ENCODE measurements at places on chromosomes 6 and 20.

DNA sequence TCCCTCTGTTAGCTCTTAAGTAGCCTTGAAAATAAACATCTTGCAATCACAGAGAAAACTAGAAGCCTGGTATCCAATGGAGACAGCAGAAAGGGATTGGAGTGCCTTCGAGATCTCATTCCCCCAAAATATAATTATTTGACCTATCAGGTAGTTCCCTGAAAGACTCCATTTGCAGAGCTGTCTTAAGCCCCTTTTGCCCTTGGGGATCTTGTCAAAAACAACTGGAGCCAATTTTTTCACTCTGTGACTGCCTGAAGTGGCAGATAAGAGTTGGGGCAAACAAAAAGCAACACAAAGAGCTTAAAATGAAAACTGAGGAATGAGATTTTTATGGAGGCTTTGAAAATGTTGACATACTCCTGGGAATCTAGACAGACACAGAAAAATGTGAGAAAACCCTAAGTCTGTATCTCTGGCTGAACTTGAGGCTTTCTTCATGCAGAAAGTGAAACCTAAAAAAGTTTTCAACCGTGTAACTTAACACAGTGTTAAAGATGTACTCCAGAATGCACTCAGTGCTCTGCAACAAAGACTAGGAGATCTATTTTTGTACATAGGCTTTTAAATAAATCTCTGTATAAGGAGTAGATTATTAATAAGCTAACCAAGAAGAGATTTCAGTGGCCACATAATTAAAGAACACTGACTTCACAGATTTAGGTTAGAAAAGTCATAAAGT, 971.1 kb upstream of the MAN1A1 start:
- DNase-seq: no peak

- no peak for DNase-seq
Measured at GRCh38 chr6:95249175-95249574, 328.2 kb upstream of the MANEA start.

GRCh38 chr6:7727086-7727945, 1.4 kb downstream of the BMP6 start:
- no peak for DNase-seq

DNA sequence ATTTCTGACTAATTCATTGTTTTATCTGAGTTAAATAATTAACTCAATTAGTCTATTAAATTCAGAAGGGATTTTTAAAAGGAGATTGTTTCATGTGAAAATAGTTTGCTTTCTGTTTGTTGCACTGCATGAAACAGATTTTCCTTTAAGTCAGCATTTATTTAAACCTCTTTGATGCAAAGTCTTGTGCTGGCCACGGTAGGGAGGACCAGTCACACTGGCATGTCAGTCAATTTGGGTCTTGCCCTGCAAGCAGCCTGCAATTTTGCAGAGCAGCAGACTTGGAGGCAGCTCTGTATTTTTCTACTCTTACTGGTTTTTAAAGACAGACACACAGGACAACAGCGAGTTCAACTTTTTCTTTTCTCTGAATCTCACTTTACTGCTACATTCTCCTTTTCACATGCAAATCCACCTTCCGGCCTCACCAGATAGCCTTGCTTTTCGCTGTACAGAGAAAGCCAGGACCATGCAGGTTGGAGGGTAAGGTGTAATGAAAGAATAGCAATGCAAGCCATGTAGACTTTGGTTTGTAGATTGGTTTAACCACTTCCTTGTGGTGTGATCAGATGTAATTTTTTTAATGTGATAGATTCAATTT, 689.9 kb upstream of the AGPAT4 start:
- DNase-seq: no peak

GRCh38 chr6:25010176-25010575, 74.4 kb upstream of the RIPOR2 start:
- no peak for DNase-seq

GRCh38 chr6:145055567-145055966, 679.8 kb downstream of the EPM2A start:
- no peak for DNase-seq

DNA sequence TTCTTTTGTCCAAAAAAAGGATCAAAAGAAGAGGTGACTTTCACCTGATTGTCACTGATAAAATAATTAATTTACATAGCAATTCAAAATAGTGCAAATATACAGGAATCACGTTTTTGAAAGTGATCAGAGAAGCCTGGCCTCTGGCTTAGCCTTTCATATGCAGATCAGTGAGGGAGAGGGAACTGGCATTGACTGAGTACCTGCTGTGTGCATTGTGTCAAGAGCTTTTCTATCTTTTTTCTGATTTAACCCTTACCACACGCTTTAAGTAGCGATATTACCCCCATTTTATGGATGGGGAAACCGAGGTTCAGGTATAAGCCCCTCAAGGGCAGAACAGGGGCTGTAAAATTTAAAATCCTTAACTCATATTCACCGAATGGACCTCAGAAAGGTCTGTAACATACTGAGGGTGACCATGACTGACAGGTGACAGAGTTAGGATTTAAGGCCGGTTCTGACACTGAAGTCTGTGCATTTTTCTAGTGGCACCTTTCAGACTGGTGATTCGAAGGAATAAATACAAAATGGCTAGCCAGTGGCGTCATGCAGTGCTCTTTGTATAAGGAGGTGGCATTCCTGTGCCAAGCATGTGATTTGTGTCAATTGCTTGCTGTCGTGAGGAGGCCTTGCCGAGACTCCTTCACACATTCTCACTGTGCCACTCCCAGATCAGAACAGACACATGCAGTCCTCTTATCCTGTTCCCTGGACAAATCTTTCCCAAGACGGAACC, 310.2 kb downstream of the TSHZ2 start:
- no peak for DNase-seq

DNA sequence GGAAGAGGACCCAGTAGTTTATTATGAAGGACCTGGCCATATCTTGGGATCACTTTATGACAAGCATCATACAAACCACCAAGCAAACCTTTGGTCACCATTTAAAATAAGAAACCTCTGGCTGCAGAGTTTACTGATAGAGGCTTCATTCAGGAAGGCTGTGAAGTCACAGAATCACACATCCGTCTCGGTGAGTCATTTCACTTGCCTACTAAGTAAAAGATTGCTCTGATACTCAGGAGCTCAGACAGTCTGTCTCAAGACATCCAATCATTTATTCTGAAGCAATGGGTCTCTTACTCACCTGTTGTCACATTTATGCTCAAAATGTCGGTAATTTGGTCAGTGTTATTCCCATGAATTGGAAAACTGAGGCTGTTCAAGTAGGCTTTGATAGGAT, 33.7 kb downstream of the ADGRF5 start:
- no peak for DNase-seq

DNA sequence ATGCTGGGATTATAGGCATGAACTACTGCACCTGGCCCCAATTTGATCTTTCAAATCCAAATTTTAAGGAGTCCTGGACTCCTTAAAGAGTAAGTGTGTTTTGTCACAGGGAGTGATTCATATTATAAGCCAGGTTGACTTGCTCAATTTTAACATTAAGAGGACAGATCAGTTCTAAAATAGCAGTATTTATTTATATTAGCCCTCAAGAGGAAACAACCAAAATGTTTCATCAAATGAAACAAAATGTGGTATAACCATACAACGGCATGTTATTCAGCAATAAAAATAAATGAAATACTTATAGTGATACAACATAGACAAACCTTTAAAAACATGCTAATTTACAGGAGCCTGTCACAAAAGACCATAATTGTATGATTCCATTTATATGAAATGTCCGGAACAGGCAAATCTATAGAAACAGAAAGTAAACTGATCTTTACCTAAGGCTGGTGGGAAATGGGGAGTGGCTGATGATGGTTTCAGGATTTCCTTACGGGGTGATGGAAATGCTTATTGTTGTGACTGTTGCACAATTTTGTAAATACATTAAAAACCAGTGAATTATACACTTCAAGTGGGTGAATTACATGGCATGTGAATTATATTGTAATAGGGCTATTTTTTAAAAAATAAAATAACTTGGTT, 637.4 kb downstream of the MMUT start:
- no peak for DNase-seq

DNA sequence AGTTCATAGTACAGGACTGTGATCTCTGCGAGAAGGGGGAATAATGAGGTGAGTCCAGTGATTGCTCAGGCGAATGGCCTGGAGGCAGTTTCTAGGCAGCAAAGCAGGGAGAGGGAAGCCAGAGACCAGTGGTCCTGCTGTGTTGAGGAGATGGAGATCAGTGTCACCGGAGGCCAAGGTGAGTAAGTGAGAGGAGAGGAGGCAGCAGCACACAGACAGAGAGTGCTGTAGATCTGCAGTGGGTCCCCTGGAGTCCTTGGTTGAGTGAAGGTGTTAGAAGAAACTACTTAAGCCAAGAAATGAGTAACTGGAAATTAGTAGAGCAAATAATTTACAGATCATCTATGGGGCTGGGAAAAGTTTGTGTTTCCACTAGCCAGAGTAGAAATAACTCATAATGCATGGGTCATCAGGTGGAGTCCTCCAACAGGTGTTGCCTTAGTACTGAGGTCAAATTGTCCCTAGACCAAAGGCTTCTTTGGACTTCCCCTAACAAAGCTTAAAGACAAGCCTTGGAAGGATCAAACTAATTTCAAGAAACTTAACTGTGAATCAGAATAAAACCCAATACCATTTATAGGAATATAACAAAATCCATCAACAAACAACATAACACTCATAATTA, 13.6 kb downstream of the HEBP2 start:
- DNase-seq: no peak

GRCh38 chr6:51459958-51460357, 627.5 kb downstream of the PKHD1 start:
- DNase-seq: no peak

DNA sequence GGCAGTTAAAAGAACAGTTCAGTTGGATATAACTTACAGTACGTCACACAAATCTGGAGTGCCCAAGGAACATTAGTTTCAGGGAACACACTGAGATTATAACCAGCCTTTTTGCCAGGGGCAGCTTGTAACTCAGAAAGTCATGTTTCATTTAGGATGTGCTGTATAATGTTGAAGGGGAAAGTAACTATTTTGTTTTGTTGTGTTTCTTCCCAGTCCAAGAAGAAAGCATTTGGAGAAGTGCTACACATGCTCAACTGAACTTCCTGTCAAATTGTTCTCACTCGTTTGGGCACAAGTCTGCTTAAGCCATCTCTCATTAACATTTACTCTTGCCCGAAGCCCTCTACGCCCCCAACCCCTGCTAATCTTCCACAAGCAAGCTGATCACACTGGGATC, 157.9 kb downstream of the BTBD9 start:
- DNase-seq: no peak

- no peak for DNase-seq
Measured at GRCh38 chr6:13141387-13141786, 186.9 kb downstream of the TBC1D7 start.

All from CD8-positive, alpha-beta T cell (primary cell).